Choroid plexus epithelial cell (primary cell): ENCODE measurements at places on chromosomes 16 and 17.

GRCh38 chr16:22428654-22429053 lies 54.2 kb upstream of the CDR2 start:
- peak; percentile 26 for DNase-seq

GRCh38 chr17:76141212-76142038 lies at the start of gene FOXJ1:
TSS of gene FOXJ1 (minus strand) at chr17:76141245. CDS start at chr17:76140395, 850 bp downstream.
- peak; percentile 81 for DNase-seq

DNA sequence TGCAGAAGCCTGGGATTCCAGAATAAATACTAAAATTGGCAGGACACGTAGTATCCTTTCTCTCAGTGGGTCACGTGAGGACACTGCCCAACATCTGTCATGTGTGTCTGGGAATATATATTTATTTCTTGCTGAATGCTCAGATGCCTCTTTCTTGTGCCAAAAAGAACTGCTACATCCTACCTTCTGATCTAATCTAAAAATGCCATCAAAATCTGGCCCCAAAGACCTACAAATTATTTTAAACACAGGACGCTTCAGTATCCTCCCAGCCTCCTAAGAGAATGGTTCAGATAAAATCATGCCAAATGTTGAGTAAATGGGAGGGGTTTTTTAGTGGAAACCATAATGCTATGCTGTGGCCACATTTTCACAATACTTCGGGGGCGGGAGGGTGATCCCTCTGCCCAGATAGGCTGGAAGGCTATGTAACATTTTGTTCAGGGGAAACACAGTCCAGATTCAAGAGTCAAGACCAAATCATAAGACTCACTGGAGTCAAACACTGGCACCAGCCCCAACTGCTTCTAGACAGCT lies 22.9 kb upstream of the CORO6 start:
- DNase-seq = peak; percentile 92

- DNase-seq = no peak
Measured at GRCh38 chr16:82660966-82661365, 34.2 kb downstream of the CDH13 start.

DNA sequence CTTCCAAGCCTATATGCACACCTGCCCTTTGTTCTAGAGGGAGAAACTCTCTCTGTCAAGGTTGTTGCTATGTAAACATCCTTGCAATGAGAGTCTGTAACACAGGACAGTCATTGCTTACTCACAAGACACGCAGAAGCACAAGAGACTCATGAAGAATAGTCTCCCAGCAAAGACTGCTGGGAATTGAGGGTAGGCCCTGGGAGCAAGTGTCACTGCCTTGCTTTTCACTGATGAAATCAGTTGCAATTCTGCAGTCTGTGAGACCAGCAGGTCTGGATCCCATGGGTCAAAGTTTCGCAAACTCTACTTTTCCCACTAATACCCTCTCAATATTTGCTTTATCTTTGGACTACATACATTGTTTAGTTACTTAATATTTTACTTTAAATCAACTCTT lies 177.4 kb downstream of the FTO start:
- DNase-seq = peak; percentile 84

DNA sequence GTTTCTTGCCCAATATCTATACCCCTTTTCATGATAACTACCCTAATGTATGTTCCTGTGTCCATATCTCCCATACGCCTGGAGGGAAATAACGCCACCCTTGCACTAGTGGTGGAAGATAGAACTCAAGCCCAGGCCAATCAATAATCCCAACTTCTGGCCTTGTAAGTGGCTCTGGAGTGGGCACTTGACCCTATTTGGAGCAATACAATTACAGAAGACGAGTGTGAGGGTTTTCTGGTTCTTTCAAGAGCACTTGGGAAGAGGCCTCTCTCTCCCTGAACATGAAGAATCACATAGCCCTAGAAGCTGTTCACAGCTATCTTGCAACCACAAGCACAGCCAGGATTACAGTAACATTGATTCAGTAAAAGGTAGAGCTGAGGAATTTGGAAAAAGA lies 217.9 kb downstream of the RAB11FIP4 start:
- DNase-seq = no peak

GRCh38 chr16:21159281-21159951 lies 942 bp downstream of the LDAF1 start:
- no peak for DNase-seq

GRCh38 chr17:69466451-69466850 lies 52.0 kb downstream of the MAP2K6 start:
- no peak for DNase-seq

- no peak for DNase-seq
Measured at GRCh38 chr16:47448830-47449575, 11.9 kb downstream of the ITFG1 start.

- DNase-seq = no peak
Measured at GRCh38 chr16:10935226-10935915, 6.9 kb downstream of the DEXI start.

- no peak for DNase-seq
Measured at GRCh38 chr17:79301469-79301868, 226.8 kb downstream of the ENGASE start.

DNA sequence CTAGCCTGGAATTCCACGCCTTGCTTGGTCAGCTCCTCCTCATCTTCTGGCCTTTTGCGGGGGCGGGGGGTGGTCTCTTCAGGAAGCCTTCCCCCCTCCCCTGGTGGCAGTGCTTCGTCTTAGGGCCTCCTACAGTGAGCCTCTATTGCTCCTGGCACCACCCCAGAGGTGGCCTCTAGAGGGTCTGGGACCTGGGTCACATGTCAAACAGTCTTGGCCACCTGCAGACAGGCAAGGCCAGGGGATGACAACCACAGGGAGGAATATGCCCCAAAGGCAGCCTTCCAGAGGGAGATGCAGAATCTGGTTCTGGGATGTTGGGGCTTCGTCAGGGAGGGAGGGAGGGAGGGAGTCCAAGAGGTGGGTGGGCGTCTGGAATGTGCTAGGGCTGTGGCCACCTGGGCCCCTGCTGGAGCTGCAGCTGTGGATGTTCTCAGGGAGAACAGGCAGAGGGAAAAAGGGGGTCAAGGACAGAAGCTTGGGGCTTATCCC lies 50.6 kb downstream of the SMPD3 start:
- DNase-seq = no peak

DNA sequence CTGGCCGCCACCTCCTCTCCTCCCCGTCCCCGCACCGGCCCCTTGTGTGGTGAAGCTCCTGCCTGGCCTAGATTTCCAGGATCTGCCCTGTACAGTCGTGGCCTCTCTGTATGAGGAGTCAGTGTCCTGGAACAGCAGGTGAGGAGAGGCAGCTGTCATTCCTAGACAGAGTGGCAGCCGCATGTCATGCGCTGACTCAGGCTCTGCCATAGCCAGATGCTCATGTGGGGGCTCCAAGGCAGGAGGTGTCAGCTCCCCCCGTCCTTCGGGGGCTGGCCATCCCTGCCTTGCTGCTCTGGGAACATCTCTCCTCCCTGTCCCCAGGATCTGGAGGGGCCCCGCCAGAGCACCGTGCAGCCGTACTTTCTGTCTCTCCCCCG lies 60.4 kb downstream of the BAIAP2 start:
- DNase-seq = no peak

- DNase-seq = peak; percentile 60
Measured at GRCh38 chr16:20300312-20301097, 26.8 kb downstream of the GP2 start.

- no peak for DNase-seq
Measured at GRCh38 chr16:64398793-64399192, 723.1 kb downstream of the CDH11 start.

DNA sequence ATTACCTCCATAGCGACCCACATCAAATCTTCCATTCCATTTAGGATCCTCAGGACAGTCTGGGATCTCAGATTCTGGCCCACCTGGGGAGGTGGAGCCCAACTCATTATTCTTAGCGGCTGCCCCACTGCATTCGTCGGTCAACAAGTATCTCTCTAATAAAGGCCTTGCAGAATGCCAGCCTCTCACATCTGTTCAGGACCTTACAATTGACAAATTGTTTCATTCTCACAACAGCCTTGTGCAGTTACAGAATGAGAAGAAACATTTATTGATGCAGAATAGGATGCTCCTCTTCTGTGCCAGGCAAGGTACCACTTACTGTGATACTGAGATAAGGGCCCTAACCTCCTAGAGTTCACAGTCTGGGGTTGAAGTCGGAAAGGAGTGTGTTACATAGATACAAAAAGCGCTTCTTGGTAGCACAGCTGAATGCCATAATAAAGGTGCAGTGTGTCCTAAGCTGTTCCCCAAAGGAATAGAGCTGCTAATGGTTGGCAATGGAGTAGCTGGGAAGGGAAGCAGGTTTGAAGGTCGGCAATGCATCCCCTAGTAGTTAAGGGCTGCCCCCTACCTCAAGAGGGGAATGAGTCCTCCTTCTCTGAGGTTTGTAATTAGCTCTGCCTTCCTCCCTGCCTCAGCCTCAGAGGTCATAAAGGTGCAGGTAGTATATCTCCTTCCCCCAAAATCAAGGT lies 2.3 kb upstream of the MPP2 start:
- no peak for DNase-seq

DNA sequence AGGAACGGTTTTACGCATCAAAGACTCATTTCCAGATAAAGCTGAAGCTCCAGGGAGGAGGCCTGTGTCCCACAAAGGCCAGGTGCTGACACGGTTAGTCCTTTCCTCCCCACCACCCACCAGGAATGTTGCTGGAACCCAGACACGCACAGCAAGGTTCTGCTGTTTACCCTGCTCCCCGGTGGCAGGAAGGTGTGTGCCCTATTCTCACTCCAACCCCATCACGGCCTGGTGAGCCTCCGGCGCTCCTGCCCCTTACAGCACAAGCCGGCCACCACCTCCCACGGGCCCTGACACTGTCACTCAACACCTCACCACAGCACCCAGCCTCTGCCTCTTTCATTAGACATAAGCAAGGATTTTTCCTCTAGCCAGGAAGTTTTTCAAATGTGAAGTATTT lies 47.8 kb downstream of the ANKRD11 start:
- DNase-seq = no peak

GRCh38 chr16:49854796-49855203 lies 1.1 kb downstream of the ZNF423 start:
- DNase-seq = no peak

DNA sequence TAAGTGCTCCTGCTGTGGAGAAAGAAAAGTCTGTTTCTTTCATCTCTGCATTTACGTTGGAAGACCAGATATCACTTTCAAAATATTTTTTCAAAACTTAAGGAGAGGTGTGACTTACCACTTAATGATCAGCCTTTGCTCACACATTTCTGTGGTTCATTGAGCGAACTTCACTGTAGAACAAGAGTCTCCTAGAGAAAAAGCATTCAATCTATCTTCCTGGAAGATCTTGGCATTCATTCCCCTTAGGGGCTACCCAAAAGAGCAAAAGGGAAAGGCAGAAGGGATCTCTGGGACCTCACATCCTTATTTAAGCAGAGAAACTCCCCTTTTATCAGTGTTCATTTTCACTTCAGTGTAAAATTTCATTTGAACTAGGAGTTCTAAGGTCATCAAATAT lies 61.2 kb downstream of the HS3ST3A1 start:
- DNase-seq = peak; percentile 53

- no peak for DNase-seq
Measured at GRCh38 chr17:81457917-81458555, 54.6 kb downstream of the ACTG1 start.

DNA sequence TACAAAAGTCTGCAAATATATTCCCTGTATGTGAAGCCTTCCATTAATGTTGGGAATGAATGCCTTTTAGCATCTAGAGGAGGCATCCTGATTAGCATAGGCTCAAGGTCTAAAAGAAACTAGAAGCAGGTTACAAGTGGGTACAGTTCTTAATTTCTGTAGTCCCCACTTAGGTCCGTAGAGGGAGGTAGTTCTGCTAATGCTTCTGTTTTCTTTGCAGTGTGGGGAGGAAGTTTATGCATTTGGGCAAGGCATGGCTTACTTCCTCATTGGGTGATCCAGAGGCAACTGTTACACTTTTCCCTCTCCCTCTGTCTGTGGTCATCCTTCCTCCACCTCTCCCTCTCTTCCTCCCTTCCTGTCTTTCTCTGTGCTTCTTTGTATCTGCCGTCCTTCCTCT lies 108.4 kb upstream of the ZKSCAN2 start:
- no peak for DNase-seq

- DNase-seq = peak; percentile 32
Measured at GRCh38 chr17:2292100-2292499, 11.5 kb downstream of the SMG6 start.

DNA sequence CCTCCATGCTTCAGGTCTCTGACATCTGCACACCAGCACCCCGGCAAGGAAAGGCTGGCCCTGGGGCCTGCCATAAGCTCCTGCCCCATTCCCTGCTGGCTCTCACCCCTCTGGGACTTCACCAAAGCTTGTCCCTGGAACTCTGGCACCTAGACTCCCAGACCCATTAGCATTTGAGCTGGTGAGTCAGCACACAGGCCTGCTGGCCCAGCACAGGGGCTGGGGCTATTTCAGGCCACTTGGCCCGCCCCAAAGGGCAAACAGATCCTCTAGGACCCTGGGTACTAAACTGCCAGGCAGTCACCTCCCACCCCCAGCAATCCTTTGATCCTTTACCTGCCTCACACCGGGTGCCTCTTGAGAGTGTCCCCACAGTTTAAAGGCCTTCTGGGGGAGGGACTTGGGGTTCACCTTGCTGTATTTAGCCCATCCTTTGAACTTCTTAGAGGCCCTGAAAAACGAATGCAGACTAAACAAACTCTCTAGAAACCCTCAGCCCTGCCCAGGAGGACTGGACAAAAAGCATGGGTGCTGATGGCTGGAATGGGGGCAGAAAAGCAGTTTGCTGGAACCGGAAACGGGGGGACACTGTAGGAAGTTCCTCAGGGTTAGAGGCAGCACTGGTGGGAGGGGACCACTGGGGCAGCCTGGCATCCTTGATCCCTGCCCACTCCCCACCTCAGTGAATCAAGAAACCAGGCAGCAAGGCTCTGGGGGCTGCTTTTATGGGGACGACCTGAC lies 3.2 kb upstream of the SAMD14 start:
- DNase-seq = no peak

DNA sequence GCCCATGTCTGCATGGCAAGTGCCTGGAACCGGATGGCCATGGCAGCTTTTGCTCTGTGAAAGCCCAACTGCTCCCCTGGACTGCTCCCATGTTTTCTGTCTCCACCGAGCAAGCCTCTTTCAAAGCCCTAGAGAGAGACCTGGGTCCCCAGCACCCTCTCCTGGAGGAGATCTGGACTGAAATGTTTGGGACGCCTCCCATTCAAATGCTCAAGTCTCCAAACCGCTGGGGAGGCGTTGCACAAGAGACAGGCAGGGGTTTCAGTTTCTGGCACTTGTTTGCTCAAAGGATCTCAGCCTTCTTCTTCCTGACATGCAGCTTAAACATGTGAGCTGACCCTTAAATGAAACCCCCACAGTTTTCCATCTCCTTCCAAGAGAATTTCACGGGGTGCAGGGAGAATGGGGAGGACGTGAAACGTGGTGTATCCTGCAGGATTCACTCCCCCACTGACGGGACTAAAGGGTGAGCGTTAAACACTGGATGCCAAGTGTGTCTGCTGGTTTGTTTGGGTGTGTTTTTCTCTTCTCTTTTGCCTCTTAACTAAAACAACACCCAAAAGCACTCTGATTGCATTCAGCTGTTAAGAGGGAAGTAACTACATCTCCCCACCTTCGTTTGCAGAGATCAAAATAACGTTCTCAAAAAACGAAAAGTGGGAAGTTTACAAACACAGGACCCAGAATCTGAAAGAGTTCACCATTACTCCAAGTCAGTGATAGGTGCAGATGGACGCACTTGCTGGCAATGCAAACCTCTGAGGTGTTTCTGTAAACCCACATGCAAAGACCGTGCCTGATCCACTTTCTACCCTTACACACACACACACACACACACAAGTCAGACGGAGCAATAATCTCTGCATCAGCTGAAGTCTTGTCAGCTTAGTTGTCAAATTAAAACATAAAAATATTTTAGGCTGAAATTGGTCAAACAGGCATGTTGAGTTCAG lies 256.9 kb downstream of the C16orf95 start:
- peak; percentile 89 for DNase-seq
